ENCODE measurements at places on chromosomes 6 and 20.

DNA sequence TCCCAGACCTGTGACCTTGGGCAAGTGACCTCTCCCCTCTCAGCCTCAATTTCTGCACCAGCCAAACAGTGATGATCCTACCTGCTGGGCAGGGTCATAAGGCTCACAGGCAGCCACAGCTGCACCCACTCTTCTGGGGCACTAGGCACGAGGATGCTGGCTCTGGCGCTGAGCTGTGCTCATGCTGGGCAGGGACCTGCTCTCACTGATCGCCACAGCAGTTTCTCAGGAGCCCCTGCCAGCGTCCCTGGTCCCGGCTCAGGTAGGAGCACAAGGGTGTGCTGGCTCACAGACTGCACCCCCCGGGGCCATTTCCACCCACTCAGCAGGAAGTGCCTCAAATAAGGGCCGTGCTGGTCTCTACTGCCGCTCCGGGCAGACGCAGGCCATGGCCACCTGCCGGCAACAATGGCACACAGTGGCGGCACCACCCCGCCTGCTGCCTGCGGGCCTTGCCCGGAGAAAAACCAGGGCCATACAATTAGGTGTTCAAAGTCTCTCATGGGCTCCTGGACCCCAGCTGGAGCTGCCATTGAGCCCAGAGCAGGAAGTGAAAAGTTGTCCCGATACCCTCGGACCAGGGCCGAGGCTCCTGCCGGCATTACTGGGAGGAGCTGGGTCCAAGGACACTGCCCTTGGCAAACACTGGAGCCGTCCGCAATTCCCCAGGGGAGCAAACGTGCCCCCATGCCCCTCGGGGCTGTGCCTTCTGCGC is 4.6 kb upstream of the CABLES2 start:
- DNase-seq, result no peak

DNA sequence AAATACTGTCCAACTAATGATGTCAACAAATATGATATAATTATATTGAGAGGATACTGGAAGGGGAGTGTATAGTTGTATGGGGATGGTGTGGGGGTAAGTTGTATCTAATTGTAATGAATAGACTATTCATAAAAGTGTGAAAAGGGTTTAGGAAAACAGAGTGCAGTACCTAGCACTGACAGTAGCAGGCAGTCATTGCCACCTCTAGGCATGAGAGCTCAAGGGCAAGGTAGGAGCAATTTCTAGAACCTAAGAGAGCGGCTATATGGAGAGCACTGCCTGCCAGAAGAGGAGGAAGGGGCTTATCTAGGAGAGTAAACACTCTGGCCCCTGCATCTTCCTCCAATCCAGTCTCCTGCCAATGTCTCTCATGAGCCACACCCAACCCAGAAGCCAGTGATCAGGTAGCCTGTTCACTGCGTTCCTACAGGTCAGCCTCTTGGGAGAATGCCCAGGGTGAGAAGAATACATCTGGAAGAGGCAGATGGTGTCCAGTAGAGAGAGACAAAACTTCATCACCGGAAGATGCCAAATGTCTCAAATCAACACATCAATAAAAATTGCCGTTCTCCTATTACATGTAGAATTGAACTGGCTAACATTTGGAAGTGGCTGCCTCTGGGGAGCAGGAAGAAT is 200.0 kb downstream of the LY86 start:
- DNase-seq, result no peak

- DNase-seq, result no peak
Measured at GRCh38 chr6:134447423-134447822, 129.5 kb upstream of the SGK1 start.

GRCh38 chr6:166511316-166511715 is 75.2 kb downstream of the RAMACL start:
- DNase-seq, result no peak

- DNase-seq, result peak; percentile 71
Measured at GRCh38 chr6:160766989-160767646, 65.1 kb downstream of the PLG start.

DNA sequence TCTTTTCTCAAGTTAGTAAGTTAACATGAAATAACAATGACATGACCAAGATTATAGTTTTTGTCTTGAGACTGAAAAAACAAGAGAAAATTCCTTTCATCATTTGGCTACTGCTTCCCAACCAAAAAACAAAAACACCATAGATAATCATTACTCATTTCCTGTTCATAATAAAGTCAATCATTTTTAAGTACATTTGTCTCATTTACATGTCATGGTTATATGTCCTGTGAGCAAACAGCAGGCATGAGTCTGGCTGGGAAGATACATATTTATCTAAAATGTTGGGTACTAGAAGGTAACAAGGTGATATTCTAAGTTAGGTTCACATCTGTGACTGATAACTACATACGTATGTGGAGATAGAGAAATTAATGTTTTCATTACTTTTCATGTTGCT is 180.5 kb downstream of the ISM1 start:
- no peak for DNase-seq

- DNase-seq, result no peak
Measured at GRCh38 chr20:36391456-36391855, 85.3 kb downstream of the DLGAP4 start.

DNA sequence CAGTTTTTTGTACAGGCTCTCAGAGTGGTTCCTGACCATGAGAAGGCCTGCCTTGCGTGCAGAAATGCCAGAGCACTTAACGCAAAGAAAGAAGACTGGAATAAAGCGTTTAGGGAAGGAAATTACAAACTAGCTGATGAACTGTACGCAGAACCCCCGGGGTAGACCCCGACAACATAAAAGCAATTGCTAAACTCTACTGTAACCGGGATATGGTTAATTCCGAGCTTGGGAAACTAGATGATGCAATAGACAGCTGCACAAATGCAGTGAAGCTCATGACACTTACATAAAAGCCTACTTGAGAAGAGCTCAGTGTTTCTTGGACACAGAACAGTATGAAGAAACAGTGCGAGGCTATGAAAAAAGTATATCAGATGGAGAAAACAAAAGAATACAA is 35.7 kb downstream of the CITED2 start:
- no peak for DNase-seq

- no peak for DNase-seq
Measured at GRCh38 chr6:51562198-51562597, 525.2 kb downstream of the PKHD1 start.

DNA sequence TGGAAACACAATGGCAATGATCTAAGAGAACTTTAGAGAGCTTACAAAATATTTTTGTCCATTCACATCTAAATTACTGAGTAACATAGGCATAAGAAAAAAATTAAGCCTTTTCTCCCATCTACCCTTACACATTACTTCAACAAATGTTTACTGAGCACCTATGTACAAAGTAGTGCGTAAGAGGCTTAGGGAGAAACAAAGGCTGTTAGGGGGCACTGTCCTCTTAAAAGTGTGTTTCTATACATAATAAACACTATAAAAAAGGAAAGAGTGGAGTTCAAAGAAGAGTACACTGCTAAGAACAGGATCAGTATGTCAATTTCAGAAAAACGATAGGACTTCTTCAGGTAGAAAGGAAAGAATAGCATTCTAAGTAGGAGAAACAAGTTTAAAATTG is 12.2 kb downstream of the ILRUN start:
- no peak for DNase-seq

- no peak for DNase-seq
Measured at GRCh38 chr6:51598171-51598570, 489.2 kb downstream of the PKHD1 start.

- no peak for DNase-seq
Measured at GRCh38 chr6:53095716-53096115, 30.5 kb downstream of the FBXO9 start.

DNA sequence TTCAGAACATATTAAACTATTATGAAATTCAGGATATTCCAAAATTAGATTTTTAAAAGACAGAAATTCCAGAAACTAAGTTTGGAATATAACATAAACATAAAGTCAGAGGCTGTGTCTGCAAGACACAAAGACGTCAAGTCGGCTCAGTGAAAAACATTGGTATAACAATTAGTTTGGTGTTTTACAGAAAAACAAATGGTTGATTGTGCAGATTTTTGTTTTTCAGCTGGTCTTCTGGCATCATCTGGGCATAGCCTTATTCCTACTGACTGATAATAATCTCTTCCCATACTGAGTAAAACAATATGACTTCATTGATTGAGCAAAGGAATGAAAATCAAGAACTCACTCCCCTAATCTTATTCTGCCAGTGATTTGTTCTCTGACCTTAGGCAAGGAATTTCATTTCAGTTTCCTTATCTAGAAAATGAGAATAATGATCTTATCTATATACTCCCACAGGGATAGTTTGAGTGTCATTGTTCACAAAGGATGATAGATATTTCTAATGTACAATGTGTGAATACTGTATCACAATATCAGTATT is 84.3 kb downstream of the FRK start:
- DNase-seq, result no peak

DNA sequence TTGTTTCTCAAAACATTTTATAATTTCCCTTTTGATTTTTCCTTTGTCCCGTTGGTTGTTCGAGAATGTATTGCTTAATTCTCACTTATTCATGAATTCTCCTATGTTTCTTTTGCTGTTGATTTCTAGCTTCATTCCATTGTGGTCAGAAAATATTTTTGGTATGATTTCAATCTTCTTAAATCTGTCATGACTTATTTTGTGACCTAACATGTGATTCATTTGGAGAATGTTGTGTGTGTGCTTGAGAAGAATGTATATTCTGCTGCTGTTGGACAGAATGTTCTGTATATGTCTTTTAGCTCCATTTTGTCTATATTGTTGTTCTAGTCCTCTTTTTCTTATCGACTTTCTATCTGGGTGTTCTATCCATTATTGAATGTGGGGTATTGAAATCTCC is 286.2 kb upstream of the RNF217 start:
- DNase-seq, result no peak

GRCh38 chr20:18288749-18289267 is 481 bp downstream of the ZNF133 start:
- peak; percentile 23 for DNase-seq
